Spinal cord (tissue), 10 donors: ENCODE measurements at places on chromosomes 2 and 18. TPM values are rescaled to one million over a fixed set of nuclear protein-coding genes. Genes with fewer than 3 reads are reported as not detected.

DNA sequence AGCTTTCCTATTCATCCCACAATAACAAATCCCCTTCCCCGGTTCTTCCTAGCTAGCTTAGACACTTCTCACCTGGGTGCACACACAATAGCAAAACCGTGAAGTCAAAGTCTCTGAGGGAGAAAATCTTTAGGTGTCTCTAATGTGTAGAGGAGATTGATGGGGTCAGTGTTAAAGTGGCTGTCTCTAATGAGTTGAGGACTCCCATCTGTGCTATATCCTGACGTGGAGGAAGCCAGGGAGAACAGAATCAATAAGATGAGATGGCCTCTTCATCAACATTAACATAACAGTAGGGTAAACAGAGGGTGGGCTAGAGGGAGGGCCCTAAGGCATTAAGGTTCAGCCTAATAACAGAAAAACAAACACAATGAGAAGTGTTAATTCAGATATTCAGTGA, 120.4 kb downstream of the SLC5A7 start:
- peak; percentile 72 for DNase-seq

DNA sequence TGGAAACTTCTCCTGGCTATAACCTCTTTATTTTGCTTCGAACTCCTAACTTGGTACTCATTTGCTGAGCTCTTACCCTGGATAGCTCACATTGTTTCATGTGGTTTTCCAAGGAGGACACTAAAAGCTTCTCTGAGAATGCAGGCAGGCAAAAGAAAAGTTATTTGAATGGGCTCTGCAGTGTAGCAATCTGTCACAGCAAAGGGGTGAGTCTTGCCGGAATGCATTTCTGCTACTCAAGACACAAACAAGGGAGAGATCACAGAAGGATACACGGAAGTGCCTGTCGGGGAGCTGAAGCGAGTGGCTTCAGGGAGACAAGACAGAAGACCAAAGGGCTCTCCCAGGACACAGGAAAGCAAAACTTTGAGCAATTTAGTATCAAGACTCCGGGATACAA, 265.4 kb downstream of the SS18 start:
- peak; percentile 37 for DNase-seq

CAPN10 gene
- 50.8 TPM for polyA plus RNA-seq

- DNase-seq: no peak
Observed at GRCh38 chr2:82023710-82024109, 1719.2 kb upstream of the LRRTM1 start.

- DNase-seq: peak; percentile 27
Observed at GRCh38 chr2:30178618-30179434, 32.0 kb downstream of the YPEL5 start.

- DNase-seq: no peak
Observed at GRCh38 chr18:21054252-21054821, 57.3 kb downstream of the ROCK1 start.

DNA sequence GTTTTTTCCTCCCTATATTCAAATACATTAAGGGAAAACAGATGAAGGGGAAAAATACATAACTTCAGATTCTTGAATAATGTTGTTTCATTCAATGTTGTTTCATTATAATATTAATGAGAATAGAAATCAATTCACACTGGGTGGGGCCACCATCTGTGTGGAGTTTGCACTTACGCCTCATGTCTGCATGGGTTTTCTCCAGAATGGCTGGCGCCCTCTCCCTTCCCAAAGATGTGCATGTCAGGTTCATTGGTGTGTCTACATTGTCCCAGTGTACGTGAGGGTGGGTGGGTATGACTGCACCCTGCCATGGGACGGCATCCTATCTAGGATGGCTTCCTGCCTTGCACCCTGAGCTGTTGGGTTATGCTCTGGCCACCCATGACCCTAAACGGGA, 51.7 kb downstream of the COBLL1 start:
- no peak for DNase-seq

DNA sequence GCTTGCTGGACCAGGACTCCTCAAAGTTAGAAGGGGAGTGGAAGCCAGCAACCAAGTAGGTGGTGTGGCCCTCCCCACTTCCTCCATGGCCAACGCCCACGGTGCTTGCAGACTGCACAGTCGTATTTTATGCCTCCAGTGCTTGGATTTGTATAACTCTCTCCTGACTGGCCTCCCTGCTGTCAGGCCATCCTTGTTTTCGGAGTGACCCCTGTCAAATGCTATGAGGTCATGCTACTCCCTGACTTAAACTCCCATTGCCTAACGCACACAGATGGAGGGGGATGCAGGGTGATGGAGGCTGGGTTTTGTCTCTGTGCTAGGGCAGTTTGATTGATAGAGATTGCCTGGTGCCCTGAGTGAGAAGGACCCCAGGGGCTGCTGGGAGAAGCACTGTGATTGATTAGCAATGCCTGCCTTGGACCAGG, 36.1 kb downstream of the GLI2 start:
- DNase-seq: no peak

DNA sequence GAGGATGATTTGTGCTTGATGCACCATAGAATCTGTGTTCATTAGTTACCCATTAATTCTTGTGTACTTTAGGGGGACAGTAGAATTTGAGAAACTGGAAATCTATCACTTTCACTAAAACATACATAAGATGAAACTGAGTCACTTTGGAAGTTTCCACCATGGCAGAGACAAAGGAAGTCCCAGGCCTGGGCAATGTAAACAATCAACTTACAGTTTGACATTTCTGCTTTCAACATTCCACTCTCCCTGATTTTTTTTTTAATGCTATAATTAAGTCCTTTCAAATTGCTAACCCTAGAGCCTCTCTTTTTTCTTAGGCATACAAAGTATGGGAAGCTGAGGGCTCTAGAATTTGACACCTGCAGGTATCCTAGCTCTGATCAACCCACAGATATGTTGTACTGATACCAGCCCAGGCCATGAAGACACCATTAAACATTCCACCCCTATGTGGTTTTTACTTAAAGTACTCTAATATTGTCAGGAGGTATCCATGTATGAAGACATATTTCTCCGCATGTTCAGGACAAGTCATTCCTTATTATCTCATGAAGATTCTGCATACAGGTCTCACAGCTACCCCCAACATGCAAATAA, 88.5 kb upstream of the GLS start:
- no peak for DNase-seq

GRCh38 chr18:10659000-10659399, 133.2 kb downstream of the NAPG start:
- DNase-seq: no peak

DNA sequence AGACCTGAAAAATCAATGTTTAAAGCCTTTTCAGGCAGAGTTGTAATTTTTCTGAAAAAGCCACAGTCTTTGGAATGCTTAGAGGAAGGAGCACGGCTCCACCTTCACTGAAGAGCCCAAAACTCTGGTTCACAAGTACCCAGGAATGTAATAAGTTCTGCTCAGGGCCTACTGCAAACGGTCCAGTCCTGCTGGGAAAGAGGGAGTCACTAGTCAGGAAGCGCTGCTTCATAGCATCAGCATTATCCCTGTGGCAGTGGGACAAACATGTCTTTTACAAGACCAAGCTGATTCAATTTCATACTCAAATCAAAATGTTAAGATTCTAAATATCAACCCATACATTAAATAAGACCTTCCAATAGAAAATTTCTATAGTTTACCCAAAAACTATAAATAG, 152.9 kb upstream of the PGAP1 start:
- DNase-seq: no peak

DNA sequence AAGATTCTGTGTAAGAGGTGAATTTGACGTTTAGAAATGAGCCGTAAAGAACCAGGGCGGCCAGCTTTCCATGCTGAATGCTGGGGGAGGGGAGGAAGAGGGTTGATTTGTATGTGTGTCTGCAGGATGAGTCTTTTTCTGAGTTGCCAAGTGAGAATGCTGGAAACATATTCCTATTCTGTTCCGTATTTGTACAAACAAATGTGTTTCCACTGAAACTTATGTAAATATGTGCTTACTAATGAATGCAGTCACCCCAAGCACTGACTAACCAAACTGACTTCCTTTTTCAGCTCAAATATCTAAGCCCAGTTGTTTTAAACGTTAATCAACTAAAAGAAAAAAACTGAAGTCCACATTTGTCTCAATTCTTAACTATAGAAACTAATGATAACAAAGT, 74.9 kb upstream of the APCDD1 start:
- DNase-seq: no peak

DNA sequence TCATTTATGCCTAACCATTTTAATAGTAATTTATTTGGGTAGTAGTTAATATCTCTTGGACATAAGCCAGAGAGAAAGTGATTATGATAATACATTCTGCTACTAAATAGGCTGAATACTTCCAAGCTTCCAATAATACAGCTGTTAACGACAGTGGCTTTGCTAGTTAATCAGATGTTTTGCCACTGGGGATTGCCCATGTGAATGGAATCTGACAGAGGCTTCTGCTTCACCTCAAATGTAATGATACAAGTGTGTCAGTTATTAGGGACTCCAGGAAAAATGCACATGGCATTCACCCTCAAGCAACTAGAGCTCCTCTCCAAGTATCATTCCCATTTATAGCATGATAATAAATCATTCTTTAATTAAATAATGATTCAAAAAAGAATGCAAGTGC, 185.0 kb upstream of the TMEFF2 start:
- no peak for DNase-seq

DNA sequence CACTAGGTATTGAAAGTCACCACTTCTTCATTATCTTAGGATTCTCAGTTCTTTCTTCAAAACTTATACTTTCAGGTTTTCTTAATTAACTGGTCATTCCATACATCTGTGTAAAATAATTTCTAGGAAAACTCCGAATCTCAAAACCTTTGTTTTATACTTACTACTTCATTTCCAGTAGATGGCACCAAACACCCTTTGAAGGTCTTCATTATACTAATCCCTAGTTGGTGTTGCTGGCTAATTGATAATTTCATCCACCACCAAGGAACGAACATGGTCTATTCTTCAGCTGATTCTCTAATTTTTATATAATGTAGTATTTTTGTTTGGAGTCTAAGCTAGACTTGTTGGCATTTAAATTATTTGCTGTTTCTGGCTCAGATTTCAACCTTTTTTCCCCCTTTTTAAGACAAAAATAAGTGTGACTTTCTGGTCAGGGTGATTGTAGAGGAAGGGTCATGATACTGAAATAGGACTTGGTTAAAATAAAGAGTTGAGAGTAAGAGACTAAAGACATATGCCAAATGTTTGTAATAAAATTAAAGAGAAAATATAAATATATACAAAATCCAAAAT, 2.8 kb upstream of the MXD1 start:
- peak; percentile 42 for DNase-seq

- DNase-seq: peak; percentile 49
Observed at GRCh38 chr2:16218625-16219024, 278.3 kb downstream of the MYCN start.

KLHL14 gene
- polyA plus RNA-seq: 12.5 TPM

ECEL1 gene
- polyA plus RNA-seq: 80.4 TPM

PAX8 gene
- 25.1 TPM for polyA plus RNA-seq

DNA sequence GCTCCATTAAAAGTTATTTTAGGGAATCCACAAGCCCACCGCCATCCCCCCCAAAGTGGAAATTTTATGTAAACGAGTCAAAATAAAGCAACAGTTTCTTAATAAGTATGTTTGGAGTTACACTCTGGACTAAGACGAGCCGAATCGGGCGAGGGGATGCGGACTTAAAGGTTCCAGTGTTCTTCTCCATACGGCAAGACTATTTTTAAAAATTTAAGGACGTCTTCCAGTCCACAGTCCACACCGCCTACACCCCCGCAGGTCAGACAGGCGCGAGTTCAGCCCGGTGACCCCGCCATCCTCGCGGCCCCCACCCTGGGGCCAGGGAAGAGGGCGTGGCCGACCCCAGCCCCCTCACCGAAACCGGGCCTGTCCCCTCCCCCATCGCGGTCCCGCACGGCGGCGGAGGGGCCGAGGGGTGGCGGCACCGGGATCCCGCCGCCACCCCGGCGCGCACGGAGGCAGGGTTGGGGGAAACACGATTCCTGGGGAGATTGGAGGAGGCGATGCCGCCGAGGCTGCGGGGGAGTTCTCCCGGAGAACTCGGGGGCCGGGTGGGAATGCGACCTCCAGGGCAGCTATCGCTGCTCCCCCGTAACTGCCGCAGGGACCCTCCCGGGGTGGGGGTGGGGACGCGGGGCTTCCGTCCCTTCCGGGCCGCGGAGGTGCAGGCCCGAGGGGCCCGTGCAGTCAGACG, 24.5 kb upstream of the SMAD7 start:
- no peak for DNase-seq

GRCh38 chr2:129117434-129117833, 798.8 kb upstream of the HS6ST1 start:
- no peak for DNase-seq

DNA sequence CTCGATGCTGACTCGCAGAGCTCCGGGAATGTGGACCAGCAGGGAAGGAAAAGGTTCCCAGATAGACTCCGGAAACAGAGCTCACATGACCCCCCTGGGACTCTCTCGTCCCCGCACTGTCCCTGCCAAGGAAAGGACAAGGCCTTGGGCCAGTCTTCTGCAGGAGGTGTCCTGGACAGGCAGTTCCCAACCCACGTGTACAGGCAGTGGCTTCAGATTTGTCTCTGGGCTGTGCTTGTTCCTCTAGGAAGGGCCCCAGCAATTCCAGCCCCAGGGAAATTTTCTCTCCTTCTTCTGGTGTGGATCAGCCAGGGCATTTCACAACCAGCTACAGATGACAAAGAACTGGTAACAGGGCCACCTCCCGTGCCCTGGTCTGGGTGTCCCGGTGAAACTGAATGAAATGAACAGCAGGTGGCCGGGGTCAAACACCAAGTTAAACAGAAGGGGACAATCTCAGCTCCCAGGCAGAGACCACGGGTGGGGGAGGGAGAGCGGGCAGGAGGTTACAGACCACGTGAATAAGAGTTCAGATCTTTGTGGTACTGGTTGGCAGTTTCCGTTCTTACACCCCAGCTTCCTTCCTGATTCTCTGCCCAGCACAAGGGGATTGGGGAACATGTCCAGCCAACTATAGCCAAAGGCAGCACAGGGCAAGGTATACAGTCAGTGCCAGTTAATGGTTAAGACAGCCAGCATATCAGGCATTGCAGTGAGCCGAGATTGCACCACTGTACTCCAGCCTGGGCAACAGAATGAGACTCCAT, 52.2 kb upstream of the CAB39 start:
- DNase-seq: no peak
